ENCODE measurements at places on chromosomes 2 and 18.

DNA sequence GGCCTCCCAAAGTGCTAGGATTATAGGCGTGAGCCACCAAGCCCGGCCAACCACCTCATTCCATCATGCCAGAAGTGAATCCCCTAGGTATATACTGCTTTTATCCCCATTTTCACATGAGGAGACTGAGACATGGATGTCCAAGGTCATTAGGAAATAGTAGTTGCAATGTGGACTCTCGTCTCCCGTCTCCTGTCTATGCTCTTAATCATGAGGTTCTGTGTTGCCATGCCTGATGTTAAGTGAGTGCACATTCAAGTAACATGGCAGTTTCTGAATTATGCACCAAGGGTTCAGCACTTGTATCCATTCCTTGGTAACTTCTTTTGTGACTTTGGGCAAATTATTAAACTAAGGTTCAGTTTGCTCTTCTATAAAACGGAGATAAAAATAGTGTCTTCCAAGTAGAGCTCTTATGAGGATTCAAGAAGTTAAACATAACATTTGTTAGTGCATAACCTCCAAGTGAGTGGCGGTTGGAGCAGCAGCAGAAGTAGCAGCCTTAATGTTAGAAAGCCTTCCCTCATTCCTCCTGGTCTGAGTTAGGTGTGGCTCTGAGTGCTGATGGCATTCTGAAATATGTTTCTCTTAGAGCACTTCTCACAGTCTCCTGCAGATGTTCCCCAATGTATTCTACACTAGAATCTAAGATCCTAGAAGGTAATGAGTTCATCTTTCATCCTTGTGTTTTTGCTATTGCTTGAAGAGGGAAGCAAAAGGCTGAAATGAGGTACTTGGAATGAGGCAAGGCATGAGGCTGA lies 21.9 kb downstream of the SOCS6 start:
- DNase-seq = no peak

DNA sequence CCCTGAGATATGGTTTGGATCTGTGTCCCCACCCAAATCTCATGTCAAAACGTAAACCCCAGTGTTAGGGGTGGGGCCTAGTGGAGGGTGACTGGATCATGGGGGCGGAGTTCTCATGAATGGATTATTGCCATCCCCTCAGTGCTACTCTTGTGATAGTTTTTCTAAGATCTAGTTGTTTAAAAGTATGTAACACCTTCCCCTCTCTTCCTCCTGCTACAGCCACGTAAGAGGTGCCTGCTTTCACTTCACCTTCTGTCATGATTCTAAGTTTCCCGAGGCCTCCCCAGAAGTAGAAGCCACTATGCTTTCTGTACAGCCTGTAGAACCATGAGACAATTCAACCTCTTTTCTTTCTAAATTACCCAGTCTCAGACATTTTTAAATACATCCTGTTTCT lies 16.9 kb downstream of the PUM2 start:
- no peak for DNase-seq

DNA sequence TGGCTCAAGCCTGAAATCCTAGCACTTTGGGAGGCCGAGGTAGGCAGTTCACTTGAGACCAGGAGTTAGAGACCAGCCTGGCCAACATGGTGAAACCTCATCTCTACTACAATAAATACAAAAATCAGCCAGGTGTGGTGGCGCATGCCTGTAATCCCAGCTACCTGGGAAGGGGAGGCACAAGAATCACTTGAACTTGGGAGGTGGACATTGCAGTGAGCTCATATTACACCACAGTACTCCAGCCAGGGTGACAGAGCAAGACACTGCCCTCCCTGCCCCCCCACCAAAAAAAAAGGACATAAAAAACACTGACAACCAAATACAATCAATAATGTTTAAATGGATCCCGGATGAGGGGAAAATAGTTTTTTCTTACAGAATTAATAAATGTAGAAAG lies 7.8 kb downstream of the TIA1 start:
- DNase-seq = no peak

- no peak for DNase-seq
Observed at GRCh38 chr2:96769814-96770213, 9.1 kb downstream of the CNNM4 start.

- DNase-seq = no peak
Observed at GRCh38 chr2:96547203-96547641, 10.7 kb downstream of the ARID5A start.

DNA sequence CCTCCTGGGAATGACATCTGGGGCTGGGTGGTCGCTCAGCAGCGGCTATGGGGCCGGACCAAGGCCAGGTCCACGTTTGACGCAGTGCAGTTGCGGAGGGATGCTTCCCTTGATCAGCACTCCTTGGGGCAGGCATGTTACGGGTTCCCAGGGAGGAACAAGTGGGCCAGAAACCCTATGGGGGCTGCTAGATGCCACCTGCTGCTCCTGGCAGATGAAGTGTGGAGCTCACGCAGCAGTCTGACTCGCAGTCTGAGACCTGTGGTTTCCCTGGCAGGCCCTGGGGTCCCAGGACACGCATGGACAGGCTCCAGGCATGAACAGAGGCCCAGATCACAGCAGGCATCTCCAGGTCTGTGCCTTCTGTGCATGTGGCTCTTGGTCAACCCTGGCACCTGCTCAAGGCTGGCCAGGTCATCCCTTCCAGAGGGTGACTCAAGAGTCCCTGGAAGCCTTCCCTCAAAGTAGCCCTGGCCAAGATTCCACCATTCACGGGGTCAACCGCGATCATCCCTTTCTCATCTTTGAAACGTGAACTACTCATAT lies 20.0 kb downstream of the KCNF1 start:
- DNase-seq = no peak

GRCh38 chr2:126669772-126670171 lies 13.8 kb downstream of the GYPC start:
- DNase-seq = no peak

- no peak for DNase-seq
Observed at GRCh38 chr18:2049986-2050385, 521.3 kb downstream of the METTL4 start.

DNA sequence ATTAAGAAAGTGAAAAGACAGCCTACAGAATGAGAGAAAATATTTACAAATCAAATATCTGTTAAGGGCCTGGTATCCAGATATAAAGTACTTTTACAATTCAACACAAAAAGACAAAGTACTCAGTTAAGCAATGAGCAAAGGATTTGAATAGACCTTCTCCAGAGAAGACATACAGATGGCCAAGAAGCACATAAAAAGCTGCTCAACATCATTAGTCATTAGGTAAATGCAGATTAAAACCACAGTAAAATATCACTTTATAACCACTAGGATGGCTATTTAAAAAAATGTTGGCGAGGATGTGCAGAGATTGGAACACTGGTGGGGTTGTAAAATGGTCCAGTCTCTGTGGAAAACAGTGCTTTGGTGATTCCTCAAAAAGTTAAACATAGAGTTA lies 38.9 kb downstream of the RAB31 start:
- DNase-seq = no peak

GRCh38 chr18:56065086-56065485 lies 477.1 kb upstream of the TCF4 start:
- no peak for DNase-seq

GRCh38 chr2:45007961-45008295 lies 1.3 kb downstream of the SIX2 start:
- DNase-seq = no peak

GRCh38 chr18:59910967-59911366 lies 11.2 kb downstream of the PMAIP1 start:
- no peak for DNase-seq

DNA sequence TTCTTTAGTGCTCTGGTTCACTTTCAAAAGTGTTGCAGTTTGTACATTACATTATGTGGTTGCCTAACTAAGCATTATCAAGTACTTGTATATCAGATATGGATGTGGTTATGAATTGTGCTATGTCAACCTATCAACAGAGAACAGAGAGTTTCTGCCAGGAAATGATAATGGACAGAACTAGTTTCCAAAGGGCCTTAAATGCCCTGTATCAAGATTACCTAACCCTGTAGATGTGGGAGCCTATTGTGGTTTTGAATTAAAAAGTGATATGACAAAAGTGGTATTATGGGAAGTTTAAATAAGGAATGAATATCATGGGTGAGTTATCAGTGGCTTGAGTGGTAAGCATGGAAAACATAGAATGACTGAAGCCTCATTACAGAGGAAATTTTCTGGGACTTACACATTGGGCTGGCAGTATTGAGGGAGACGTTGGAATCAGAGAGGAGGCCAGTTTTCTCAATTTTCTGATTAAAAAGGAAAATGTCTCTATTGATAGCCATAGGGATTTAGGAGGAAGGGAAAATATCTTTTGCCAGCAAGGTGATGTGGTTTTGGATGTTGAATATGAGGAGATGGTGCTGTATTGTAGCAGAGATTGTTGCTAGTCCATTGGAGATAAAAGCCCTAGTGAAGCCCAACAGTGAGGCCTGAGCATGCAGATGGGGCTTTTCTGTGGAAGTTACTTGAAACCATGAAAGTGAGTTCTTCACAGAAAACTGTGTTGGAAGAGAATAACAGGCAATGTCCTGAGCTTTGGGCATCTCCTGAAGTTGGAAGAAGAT lies 140.7 kb downstream of the TTC27 start:
- DNase-seq = no peak

- no peak for DNase-seq
Observed at GRCh38 chr2:236604575-236605344, 35.1 kb downstream of the ACKR3 start.

DNA sequence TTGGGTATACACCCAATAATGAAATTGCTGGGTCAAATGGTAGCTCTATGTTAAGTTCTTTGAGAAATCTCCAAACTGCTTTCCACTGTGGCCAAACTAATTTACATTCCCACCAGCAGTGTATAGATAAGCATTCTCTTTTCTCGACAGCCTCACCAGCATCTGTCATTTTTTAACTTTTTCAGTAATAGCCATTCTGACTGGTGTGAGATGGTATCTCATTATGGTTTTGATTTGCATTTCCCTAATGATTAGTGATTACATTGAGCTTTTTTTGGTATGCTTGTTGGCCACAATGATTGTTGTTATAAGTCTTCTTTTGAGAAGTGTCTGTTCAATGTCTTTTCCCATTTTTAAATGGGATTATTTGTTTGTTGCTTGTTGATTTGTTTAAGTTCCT lies 50.4 kb upstream of the EPAS1 start:
- no peak for DNase-seq

GRCh38 chr18:28175150-28175929 lies 1.6 kb downstream of the CDH2 start:
- no peak for DNase-seq

- no peak for DNase-seq
Observed at GRCh38 chr2:238130696-238131628, 7.5 kb upstream of the KLHL30 start.

- no peak for DNase-seq
Observed at GRCh38 chr2:220226076-220226475, 598.6 kb downstream of the SLC4A3 start.

DNA sequence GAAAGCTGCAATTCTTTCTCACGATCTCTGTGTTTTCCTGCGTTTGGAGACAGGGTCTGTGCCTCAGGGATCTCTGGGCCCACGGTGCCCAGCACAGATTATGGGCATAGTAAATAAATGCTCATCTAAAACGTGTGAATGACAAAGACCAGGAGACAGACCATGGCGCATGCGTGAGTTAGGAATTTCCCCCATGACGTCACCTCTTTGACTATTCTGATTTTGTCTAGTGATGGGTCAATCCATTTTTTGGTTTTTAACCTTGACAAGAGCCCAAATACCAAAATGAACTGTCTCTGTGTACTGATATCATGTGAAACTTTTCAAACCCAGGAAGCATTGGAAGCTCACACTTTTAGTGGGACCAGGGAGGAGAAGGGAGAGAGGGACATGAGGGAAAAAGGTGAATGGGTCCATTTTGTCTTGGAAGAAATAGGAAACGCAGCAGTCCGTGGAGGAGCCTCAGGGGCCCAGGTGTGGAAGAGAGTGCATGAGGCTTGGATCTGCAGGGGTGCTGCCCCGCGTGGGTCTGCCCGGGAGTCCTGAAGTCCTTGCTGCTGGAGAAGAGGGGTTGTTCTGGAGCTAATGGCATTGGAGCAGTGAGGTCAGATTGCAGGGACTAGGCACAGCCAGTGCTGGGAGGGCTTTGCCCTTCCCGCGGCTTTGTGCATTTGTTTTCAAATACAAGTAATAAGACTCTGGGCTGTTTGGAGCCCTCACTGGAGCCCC lies 172.2 kb downstream of the ASB1 start:
- no peak for DNase-seq

- DNase-seq = no peak
Observed at GRCh38 chr2:17578466-17578928, 38.0 kb downstream of the VSNL1 start.

- DNase-seq = no peak
Observed at GRCh38 chr2:218015586-218016521, 13.1 kb upstream of the TNS1 start.

GRCh38 chr2:239930871-239931771 lies 94.0 kb downstream of the NDUFA10 start:
- no peak for DNase-seq

- DNase-seq = no peak
Observed at GRCh38 chr2:74103763-74104162, 43.9 kb downstream of the BOLA3 start.

DNA sequence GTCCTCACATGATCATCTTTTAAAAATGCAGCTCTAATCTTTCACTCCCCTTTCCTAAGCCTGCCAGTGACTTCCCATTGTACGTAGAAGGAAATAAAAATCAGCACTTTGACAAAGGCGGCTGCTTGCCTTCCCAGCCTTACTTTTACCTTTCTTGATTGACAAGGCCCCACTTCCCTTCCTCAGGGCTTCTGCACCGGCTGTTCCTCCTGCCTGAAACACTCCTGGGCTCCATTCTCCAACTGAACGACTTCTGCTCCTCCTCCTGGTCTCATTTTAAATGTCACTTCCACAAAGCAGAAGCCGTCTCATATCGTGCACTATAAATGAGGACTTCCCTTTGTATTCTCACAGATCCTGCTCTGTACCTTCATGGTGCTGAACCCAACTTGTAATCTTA lies 56.1 kb downstream of the OSBPL6 start:
- no peak for DNase-seq

- DNase-seq = no peak
Observed at GRCh38 chr18:69022426-69022825, 224.5 kb downstream of the CCDC102B start.

DNA sequence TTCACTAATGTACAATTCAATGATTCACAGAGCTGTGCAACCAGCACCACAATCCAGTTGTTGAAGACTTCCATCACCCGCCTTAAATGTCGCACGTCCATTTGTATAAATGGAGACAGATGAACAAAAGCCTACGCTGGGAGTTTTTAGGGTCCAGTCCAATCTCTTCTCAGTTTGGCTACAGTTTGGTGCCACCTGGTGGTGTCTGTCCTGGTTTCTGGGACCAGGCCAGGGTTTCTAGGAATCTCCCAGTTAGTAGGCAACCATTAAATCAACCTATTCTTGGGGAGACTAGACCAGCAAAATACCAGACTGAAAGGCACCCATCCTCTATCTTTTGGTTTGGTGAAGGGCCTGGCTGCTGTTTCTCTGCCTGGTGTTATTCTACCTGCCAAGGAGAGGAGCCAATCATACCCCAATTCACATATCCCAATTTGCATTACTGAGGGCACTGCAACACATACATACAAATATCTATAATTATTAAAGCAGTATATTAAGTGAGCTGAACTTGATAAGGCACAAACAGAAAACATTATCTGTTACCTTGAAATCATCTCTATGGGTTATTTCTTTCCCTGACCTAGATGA lies 3.2 kb upstream of the DDX1 start:
- DNase-seq = peak; percentile 30

- no peak for DNase-seq
Observed at GRCh38 chr2:148990968-148991367, 47.5 kb upstream of the LYPD6B start.
